ENCODE measurements at places on chromosomes 7 and 10.

DNA sequence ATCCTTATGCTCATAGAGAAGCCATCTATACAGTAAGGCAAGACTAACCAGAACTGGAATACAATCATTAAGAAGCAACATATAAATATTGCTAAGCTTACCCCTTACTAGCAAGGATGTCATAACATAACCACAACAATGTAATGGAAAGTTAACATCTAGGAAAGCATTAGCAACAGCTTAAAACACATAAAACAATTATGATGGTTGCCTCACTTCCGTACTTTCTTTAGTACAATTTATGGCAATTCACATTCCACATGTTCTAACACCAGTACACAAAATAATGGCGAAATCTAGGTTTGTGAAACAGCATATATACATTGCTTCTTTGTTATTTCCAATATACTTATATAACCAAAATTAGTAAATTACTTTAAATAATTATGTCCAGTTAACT lies 195.0 kb downstream of the AHR start:
- no peak for DNase-seq

- no peak for DNase-seq
Observed at GRCh38 chr10:130743751-130744271, 567.7 kb downstream of the TCERG1L start.

DNA sequence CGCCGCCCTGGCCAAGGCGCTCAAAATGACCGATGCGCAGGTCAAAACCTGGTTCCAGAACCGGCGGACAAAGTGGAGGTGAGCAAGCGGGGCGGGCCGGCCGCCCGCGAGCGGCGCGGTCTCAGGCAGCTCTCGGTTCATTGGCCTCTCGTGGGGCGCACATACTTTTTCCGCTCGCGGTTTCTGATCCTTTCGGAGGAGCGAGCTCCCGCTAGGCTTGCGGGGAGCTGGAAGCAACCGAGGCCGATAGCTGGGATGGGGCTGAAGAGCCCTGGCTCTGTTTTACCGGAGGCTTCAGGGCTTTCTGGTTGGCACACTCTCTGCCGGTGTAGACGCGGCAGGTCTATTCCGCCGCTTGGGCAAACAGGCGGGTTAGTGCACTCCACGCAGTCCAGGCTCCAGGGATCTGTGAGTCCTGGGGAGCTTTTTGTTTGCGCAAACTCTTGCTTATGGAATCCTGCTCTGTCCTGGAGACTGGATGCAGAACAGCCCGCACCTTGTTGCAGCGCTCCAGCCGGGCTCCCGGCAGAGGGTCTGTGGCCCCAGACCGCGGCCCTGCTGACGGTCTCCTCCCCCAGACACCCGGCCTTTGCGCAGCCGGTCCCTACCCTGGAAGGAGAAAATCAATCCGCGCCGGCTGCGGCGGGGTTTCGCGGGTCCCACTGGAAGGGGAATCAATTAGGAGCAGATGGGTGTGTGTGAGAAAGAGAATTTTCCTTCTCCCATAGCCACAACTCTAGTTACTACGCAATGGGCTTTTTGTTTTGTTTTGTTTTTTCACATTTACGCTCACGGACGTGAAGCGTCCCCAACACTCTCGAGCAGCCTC lies 3.4 kb downstream of the TLX1 start:
- DNase-seq: no peak

- DNase-seq: no peak
Observed at GRCh38 chr10:16845248-16845647, 28.0 kb upstream of the RSU1 start.

DNA sequence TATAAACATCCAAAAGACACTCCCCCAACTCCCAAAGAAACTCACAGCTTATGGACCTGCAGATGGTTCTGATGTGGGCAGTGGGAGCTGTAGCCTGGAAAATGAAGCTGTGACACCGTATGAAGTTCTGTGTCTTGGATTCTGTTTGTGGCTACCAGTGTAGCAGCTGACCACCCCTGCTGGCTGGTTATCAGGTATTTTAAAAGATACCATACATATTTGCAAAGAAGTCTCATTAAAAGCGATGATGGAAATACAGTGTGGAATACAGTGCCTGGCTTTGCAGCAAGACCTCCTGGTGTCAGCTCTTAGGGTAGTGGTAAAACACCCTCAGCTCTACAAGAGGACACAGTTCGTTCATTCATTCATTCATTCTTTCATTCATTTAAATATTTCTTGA lies 194.3 kb upstream of the PRKCQ start:
- no peak for DNase-seq

DNA sequence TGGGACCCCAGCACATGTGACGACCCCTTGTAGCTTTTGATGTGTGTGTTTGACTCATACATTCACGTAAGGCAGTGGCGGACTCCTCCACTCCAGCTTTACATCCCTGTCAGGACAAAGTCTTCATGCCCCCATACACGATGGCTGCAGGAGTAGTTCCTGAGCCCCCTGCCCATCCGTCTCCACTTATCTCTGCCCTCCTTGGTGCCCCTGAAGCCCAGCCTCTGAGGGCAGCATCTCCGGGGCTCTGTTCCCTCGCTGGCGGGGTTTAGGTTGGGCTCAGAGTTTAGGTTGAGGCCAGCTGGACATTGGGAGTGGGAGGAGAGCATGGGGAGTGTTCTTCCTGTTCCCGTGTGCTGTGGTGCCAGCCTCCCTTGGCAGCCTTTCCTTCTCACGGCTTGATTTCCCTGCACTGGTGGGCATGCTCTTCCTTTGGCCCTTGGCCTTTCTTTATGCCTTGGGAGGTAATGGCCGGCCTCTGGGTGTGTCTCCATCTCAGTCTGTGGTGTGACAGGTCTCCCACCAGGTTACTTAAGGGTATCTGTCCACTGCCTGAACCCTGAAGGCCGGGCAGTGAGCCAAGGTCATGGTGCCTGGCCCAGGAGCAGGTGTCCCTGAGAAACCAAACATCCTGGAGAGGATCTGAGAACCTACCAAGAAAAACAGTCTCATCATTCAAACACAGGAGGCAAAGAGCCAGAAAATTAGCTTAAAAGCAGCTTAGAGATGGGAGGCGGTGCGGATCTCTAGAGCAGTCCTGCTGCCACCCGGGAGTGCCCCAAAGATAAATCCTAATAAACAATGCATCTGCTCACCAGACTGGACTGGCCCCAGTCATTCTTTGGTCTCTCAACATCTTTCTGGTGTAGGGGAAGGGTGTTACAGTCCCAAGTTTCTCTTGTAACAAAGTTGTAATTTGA lies 85.5 kb downstream of the GLRX3 start:
- DNase-seq: no peak

Data from Ammon's horn (tissue), 1 donor.